ENCODE measurements at places on chromosomes 16 and 17.

- DNase-seq, result no peak
Measured at GRCh38 chr16:86507173-86508027, 2.9 kb upstream of the FOXF1 start.

DNA sequence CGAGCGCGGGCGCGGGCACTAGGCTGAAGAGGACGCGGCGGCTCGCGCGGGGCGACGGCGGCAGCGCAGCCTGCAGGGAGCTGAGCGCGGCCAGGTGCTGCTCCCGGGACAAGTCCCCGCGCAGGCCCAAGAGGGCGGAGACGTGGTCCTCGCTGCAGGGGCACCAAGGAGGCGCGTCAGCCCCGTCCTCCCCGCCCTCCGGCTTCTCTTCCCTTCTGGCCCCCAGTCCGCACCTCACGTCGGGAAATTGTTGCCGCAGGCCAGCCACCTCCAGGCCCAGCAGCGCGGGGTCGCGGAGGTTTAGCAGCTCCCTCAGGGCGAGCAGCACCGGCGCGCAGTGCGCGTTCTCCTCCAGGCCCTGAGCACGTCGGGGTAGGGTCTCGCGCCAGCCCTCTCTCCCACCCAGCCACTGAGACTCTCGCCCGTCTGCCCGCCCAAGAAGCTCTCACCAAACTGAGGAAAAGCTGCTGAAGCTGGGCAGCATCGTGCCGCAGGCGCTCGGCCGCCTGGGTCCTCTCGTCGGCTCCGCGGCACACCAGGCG lies 761 bp upstream of the MATCAP1 start:
- no peak for DNase-seq

GRCh38 chr17:78708510-78708973 lies 73.5 kb downstream of the CYTH1 start:
- peak; percentile 69 for DNase-seq

GRCh38 chr17:71636644-71637043 lies 484.2 kb upstream of the SOX9 start:
- DNase-seq, result no peak

GRCh38 chr17:61203671-61204131 lies 195.9 kb upstream of the TBX2 start:
- no peak for DNase-seq

DNA sequence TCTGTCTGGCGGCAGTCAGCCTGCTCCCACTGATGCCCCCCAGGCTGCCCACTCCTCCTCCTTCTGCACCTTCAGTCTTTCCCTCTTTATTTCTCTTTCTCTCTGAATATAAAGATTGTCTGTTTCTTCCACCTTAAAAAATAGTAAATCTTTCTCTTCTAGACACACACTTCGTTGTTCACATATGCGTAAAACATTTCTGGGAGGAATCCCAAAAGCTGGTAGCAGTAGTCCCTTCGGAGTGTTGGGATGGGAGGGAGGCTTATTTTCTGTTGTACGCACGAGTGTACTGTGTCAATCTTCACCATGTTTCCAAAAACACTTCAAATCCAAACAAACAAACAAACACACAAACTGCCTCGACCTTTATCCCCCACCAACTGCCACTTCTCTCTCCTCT lies 9.9 kb downstream of the OSBPL7 start:
- no peak for DNase-seq
